ENCODE measurements at places on chromosomes 3 and 15.

- DNase-seq: no peak
Observed at GRCh38 chr3:10546181-10546624, 40.8 kb upstream of the ATP2B2 start.

GRCh38 chr15:40281801-40282146, 1.1 kb downstream of the ANKRD63 start:
- DNase-seq: no peak

DNA sequence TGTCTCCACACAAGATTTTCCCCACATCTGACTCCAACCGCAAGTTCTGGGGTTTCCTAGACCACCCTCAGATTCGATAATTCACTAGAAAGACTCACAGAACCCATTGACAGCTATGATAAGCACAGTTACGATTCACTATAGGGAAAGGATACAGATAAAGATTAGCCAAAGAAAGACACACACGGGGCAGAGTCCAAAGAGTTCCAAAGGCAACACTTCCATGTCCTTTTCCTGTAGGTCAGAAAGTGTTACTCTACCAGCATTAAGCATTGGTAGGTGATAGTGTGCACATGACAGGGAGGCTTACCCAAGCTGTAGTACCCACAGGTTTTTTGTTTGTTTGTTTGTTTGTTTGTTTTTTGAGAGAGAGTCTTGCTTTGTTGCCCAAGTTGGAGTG, 48.1 kb downstream of the PHLDB2 start:
- DNase-seq: no peak

GRCh38 chr3:135637013-135637412, 328.5 kb upstream of the PPP2R3A start:
- DNase-seq: no peak

DNA sequence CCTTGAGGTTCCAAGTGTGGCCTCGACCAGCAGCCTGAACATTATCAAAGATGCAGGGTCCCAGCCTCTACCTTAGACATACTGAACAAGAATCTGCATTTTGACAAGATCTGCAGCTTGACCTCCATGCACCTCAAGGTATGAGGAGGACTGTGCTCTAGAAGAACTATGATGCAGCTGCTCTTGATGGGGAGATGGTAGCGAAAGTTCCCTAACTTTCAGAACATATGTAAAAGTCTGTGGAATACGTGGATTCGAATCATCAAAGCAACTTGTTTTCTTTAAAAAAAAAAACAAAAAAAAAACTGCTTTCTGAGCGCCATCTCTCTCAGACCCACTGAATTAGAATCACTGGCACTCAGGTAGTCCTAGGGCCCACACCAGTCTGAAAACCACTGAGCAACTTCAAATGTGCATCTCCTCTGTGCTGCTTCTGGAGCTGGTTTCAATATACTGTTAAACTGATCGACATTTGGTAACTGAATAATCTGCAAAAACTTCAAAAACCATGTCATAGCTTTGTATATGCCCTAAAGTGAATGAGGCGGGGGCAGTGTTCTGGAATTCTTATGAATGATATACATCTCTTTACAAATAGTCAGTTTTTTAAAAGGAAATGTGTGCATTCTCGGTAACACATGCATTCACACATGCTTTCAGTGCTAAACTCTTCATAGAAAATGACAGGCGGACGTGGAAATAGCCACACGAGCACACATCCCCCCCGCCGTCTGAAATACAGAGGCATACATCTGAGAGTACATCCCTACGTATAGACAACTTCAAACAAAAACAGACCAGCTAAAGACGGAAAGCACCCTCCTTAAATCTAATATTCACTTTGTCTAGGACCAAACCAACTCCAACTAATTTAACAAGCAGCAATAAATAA, 128.8 kb downstream of the FOXP1 start:
- no peak for DNase-seq

- DNase-seq: no peak
Observed at GRCh38 chr3:31408720-31409119, 124.0 kb upstream of the STT3B start.

- no peak for DNase-seq
Observed at GRCh38 chr3:13703071-13703470, 154.1 kb downstream of the FBLN2 start.

DNA sequence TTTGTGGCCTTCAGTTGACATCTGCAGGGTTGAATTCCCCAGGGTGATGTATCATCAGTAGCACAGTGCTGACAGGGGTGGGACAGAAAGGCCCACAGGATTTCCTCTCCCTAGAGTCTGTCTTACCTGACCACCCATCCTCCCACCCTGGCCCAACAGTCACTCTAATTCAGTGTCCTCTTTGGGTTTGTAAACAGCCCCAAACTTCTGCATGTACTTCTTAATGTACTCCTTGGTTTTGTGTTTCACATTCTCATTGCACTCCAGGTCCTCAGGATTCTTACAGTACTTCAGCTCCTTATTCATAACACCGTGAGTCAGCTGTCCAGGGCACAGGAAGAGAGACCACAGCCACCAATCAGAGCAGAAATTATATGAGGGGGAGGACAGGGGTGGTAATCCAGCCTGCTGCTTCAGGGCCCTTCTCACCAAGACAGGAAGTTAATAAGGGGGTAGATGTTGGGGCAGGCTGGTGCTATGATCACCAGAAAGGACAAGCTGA, 37.5 kb downstream of the NBEAL2 start:
- DNase-seq: no peak

GRCh38 chr3:11349446-11349845, 77.2 kb downstream of the ATG7 start:
- no peak for DNase-seq

GRCh38 chr3:174863488-174863887, 4.4 kb downstream of the NAALADL2 start:
- DNase-seq: no peak

- no peak for DNase-seq
Observed at GRCh38 chr3:147793841-147794240, 384.7 kb downstream of the ZIC1 start.

GRCh38 chr15:65089206-65089824, 12.8 kb downstream of the KBTBD13 start:
- no peak for DNase-seq

- DNase-seq: no peak
Observed at GRCh38 chr3:162302983-162303624, 806.5 kb downstream of the OTOL1 start.

- DNase-seq: no peak
Observed at GRCh38 chr3:62777130-62777529, 98.1 kb downstream of the CADPS start.

DNA sequence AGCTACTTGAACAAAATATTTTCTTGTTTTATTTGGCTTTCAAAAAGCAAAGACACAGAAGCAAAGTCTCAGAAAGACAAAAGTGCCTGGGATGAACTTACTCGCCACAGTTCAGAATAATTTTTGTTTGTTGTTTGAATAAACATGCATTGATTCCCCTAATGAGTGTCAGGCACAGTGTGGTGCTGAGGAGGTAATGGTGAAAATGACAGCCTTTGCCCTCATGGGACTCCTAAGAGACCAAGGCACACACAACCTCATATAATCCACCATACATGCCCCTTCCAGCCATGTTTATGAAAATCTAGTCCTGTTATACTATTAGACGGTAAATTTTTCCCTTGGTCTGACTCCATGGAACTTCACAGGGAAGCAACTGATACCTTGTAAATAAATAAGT, 2.5 kb downstream of the GOLIM4 start:
- DNase-seq: no peak

GRCh38 chr3:43695863-43696262, 5.1 kb downstream of the ABHD5 start:
- DNase-seq: no peak

GRCh38 chr3:167776066-167776685, 40.7 kb downstream of the SERPINI1 start:
- DNase-seq: no peak

- no peak for DNase-seq
Observed at GRCh38 chr3:49316696-49317457, 23.0 kb downstream of the USP4 start.

- no peak for DNase-seq
Observed at GRCh38 chr3:33547101-33547500, 106.9 kb upstream of the UBP1 start.

DNA sequence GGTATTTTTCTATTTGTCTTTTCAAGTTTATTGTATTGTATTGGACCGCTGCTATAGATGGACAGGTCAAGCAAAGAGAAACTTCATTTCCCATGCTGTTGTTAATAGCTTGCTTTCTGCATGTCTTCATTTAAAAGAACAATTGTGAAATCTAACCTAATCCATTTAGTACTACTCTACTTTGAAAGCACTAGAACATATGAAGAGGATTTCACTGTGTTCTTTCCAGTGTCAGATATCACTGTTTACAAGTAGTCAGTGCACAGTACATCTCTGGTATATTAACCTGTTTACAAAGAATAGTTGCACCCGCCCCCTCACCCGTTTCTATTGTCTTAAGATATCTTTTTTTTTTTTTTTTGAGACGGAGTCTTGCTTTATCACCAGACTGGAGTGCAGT, 21.8 kb upstream of the EDEM1 start:
- no peak for DNase-seq

- no peak for DNase-seq
Observed at GRCh38 chr15:77901251-77901881, 176.1 kb downstream of the TBC1D2B start.

DNA sequence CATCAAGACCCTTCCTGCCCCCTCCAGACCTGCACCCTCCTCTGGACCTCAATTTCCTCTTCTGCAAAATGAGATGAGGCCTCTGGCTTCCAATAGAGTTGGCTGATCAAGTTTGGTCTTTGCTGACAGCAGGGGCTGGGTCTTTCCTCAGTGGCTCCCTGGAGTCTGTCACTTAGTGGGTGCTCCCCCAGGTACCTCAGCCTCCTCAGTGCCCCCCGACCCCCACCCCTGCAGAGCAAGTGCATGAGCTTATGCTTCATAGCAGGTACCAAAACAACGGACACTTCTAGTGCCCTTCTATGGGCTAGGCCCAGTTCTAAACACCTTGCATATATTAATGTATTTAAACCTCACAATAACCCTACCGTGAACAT, 6.9 kb upstream of the PLXND1 start:
- no peak for DNase-seq

DNA sequence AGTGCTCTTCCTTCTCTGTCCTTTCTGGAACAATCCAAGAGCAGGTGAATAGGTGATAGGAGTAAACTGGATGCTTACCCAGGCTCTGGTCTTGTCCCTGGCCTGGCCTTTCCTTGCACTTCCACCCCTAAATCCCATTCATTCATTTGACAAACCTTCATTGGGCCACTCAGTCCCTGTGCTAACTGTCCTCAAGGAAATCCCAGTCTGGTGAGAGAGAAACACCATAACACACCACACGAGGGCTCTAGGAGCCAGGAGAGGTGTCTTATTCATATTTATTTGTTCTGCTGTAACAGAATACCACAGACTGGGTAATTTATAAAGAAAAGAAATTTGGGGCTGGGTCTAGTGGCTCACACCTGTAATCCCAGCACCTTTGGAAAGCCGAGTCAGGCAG, 22.8 kb downstream of the EFCC1 start:
- no peak for DNase-seq

GRCh38 chr3:193620650-193621049, 27.6 kb downstream of the OPA1 start:
- no peak for DNase-seq

DNA sequence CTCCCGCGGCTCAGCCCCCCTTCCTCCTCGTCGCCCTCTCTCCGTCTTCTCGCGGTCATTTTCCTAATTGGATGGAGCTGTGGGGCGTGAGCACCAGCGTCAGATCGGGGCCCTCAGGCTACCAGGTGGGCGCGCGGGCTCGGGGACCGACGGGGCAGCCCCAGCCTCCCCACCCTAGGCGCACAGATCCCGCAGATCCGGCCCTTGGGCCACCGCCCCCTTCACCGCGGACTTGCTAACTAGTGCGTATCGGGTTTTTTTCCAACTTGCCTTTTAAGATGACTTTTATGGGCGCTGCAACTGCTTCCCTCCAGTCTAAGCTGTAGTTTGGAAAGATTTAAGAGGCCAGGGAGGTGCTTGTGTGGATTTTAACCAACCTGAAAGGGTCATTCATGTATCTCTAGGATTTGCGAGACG, 1.3 kb downstream of the ZNF710 start:
- peak; percentile 53 for DNase-seq

GRCh38 chr3:100609963-100610362, 562 bp downstream of the ADGRG7 start:
- no peak for DNase-seq

DNA sequence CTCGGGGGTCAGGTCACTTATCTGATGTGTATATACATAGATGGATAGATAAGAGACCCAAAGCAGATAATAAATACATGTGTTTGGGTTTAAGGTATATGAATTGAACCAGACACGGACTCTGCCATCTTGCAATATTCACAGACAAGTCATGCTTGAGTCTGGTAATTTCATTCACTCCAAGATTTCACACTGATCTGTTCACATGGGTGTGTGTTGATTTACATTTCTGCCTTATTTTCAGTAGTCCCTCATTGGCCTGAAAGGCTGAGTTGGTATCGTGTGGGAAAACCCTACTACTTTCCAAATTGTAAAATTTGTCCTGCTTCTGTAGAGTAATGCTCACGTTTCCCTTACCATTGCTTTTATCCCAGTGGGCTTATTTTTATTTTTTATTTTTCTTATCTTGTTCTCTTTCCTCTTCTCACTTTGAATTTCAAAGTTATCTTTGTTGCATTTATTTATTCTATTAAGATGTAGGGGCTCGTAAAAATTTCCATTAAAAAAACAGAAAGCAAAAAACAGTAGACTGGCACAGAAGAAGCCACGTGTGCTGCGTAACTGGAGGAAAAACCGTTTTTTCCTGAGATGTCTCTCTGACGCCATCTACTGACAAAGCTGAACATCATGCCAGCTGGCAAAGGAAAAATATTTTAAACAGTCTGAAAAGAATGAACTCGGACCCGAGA, 10.8 kb upstream of the MFSD1 start:
- peak; percentile 57 for DNase-seq

DNA sequence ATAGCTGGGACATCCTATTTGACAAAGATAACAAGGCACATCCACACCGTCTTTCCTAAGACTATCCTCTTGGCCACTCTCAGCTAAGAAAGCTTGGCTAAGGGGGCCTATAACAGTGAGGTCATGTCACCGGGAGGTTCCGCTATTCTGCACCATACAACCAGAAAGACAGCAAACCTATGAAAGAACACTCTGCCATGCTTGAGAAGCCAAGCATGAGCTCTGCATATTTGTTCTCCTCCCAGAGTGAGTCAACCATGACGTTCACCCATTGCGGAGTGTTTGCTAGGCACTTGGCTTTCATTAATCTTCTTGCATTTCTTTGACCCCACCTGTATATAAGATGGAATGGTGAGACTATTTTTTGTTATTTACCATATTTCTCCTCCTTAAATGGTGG, 141.2 kb downstream of the GMNC start:
- DNase-seq: no peak

DNA sequence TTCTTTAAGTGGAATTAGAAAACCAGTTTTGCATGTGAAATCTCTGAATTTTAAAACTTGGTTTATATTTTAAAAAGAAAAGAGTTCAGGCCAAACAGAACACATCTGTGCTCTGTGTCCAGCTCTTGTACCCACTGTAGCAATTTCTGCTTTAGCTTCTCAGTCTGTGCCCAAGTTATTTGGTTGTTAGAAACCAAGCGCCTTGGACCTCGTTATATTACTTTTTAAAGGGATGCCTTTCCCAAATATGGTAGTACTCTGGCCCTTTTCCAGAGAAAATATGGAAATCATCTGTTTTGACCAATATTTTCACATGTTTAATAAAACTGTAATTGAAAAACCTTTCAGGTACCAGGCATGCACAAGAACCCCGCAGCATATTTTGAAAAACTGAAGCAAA, 27.3 kb downstream of the TGFBR2 start:
- DNase-seq: no peak

- no peak for DNase-seq
Observed at GRCh38 chr3:59273976-59274375, 224.2 kb upstream of the CFAP20DC start.
